ENCODE measurements at places on chromosomes 16 and 17.

DNA sequence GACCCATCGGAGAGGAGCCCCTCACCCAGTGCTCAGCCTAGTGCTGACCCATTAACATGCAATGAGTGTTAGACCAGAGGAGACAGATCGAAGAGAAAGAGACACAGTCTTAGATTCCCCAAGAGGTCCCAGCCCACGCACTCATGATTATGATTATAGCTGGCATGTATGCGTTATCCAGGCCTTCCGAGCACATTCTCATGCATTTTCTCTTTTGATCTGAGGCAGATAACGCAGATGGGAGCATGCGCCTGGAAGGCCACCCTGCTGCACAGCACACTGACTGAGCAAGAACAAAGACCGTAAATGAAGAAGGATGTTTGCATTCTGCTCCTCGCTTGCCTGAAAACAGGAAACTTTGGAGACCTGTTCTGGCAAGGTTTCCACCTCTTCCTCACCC lies 232.7 kb downstream of the SOX9 start:
- DNase-seq: no peak

GRCh38 chr17:17784657-17785267 lies 52.0 kb downstream of the SREBF1 start:
- DNase-seq: no peak

GRCh38 chr16:65045961-65046360 lies 75.9 kb downstream of the CDH11 start:
- DNase-seq: no peak

DNA sequence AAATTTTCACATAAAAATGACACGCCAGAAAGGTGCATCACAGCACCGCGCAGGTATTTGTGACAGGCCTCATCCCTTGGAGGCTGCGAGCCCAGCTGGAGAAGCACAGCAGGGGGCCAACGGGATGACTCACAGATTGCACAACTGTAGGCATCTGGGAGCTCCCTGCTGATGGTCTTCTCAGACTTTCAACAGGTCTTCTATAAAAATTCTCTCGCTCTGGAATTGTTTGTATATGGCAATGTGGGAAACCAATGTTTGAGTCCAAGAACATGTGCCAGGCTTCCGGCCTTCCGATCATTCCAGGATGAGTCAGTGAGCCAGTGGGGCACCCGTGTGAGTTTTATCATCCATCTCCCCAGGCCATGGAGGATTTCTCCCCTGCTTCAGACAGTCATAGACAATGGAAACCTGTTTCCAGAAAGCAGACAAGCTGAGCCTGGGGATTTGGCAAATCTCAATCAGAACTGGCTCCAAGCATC lies 24.1 kb upstream of the ADORA2B start:
- no peak for DNase-seq

DNA sequence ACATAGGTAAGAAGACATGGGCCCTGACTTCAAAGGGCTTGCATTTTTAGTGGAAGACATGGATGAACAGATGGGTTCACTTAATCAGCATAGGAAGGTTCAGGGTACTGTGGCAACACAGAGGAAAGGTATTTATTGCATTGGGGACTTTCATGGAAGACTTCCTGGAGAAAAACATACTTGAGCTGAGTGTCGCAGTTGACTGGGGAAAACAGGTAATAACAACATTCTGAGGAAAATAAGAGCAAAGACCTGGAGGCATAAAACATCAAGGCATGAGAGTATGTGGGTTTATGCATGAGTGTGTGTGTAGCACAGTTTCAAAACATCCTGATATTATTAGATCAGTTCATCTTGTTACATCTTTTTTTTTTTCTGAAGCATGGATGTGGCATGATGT lies 82.7 kb downstream of the MAP2K6 start:
- no peak for DNase-seq

DNA sequence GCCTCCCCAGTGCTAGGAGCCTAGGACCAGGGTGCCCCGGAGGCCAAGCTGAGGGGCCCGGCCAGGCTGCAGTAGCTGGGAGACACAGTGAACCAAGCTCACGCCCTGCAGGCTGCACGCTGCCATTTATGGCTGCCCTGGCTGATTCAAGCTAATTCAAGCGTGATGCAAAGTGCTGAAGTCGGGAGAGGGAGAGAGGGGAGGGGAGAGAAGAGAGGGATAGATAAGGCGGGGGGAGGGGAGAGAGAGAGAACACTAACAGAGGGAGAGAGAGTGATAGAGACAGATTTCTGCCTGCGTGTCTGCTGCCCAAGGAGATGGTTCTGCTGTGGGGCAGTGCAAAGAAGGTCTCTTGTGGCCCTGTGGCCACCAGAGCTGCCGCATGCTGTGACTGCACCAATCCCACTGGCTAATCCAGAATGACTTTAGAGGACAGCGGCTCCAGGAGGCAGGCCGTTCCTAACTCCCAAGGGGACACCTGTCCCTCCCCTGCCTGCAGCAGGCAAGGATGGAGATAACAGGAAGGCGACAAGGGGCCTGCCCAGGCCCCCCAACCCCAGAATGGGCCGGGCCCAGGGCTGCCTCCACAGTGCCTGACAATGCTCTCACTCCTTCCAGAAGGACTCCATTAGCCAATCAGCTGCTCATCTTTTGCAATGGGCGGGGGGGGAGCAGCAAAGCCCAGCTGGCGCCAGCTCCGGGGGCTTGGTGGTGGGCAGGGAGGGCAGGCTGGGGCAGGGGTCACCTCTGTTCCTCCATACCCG lies 12.9 kb downstream of the MXRA7 start:
- DNase-seq: no peak

All from MM.1S (cell line).